ENCODE measurements at places on chromosomes 1 and 21.
A peak's percentile ranks its signal among the peaks of the same experiment; 100 is the strongest.

DNA sequence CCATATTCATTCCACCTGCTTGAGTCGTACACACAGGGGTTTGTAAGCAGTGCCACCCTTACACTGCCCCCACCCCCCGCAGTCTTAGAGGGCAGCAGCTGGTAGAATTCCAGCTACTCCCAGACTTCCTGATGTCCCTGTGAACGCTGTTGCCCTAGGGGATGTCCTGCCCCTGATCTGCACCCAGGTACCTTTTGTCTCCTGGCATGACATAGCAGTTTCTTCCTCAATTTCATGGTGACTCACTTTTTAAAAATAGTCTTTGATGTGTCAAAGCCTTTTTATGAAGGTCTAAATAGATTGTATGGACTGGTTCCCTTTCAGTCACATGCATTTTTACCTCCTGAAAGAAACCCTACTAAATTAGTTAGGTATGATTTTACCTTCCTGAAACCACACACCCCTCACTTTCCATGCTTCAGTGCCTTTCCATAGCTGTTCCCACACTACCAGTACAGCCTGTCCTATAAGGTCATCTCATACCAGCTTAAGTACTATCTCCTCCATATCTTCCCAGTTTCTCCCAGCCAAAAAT lies 76.4 kb downstream of the ST3GAL3 start:
- no peak for DNase-seq

- DNase-seq = no peak
These were observed 665 bp downstream of the DAB1 start for GRCh38 chr1:57423135-57423655.

DNA sequence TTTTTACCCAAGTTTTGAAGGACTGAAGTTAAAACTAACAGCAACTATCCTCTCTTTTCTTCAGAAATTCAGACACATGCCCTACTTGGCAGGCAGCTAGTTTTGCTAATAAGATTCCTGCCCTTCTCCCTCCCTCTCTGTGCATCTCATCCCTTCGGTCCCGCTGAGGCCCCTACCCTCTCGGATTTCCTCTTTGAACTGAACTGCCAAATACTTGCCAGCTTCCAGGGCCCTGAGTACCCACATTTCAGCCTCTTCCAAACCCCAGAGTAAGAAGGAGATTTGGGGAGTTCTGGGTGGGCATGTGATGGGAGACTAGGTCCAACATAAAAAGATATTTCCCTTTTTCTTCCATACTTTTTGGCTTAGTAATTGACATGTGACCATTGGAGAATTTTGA lies 116.5 kb upstream of the JUN start:
- DNase-seq = no peak

- DNase-seq = no peak
These were observed 9.0 kb upstream of the RPTN start for GRCh38 chr1:152167835-152168534.

- no peak for DNase-seq
These were observed 52.6 kb downstream of the RPS6KC1 start for GRCh38 chr1:213103377-213104306.

DNA sequence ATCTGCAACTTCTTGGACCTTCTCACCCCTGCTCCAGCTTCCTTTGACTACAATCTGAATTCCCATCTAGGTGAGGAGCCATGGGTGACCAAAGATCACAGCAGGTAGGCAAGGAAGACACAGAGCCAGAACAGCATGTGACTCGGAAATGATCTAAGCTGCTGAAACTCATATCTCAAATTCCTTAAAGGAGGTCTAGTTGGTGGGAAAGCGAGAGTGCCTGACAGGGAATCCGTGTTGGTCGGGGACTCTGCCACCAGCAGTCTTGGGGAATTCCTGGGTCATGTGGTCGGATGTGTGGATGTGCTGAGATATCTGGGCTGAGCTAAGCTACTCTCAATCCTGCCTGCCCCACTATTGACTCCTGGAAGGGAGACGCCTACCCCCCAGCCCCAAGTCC lies 3.2 kb upstream of the NUAK2 start:
- no peak for DNase-seq

DNA sequence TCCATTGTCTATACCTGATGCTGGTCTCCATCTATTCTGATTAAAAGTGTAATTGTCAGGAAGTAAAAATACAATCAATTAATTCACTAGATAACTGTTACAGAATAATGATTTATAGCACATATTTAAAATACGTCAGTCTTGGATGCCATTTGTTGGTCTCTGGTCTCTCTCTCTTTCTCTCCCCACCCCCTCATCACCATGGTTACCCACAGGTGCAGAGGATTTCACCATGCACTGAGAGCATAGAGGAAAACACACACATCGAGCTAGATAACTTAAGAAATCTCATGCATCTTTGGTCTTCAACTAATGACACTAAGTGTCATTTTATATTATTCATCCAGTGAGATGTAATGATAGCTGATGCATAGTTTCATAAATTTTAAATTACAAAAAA lies 33.4 kb downstream of the LRRC53 start:
- DNase-seq = no peak

GRCh38 chr1:172446547-172446946 lies 2.7 kb upstream of the PIGC start:
- DNase-seq = no peak

GRCh38 chr21:45862543-45863207 lies 118.9 kb upstream of the COL6A1 start:
- no peak for DNase-seq

- DNase-seq = no peak
These were observed 174.0 kb upstream of the KAZN start for GRCh38 chr1:14424325-14425002.

DNA sequence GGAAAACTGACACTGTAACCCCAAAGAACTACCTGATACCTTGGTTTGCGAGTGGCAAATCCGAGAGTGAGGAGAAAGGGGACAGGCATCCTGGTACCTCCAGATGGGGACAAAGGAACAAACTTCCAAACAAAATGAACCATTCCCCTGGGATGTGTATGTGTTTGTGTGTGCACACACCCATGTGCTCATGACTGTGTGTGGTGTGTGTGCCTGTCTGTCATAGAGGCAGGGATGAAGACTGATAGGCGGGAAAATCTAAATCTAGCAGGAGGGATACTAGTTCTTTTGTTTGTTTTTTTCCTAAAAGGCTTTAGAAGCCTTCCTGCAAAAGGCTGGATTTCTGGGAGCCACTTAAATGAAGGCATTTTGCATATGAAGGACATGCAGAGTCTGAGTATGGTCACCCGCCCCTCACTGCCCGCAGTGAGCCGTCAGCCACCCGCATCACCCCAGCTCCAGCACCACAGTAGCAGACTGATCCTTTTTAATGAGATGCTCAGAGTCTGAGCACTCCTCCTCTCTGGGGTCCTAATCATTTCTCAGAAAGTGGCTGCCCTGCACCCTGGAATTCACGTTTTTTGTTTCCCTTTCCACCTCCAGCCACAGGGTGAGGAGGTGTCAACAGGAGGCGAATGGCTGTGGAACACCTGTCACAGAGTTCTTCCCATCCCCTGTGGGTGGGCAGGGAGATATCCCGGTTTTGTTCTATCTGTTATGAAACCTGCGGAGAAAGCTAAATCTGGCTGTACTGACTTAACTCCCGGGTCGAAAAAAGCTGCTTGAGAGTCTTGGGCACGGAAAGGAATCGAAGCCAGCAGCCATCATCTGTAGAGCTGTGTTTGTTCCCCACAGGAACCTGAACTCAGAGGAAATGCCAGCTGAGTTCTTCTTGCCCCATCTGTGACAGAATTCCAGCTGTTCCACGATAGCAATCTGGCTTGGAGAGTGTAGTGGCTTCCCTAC lies 34.9 kb downstream of the UTP25 start:
- no peak for DNase-seq

- no peak for DNase-seq
These were observed 726.9 kb upstream of the PTBP2 start for GRCh38 chr1:95994643-95995042.

DNA sequence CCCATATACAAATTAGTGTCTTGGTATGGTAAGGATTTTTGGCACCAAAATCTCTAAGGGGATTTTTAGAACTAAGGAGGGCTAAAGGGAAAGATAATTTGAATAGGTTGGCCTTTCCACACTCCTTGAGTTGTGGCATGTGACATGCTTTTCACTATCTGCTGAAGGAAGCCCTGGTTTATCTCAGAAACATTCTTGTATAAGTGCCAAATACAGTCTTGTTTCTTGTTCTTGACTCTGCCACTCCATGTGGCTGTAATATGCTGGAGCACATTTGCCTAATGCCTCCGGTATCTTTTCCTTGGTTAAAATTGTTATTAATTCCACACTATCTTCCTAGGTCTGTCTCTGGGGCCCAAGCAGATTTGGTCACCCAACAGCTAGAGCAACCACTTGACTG lies 457.0 kb downstream of the USP25 start:
- no peak for DNase-seq

- DNase-seq = no peak
These were observed 3.8 kb downstream of the RGS2 start for GRCh38 chr1:192812420-192813209.

- no peak for DNase-seq
These were observed 126.9 kb upstream of the TMPRSS2 start for GRCh38 chr21:41634858-41635257.

DNA sequence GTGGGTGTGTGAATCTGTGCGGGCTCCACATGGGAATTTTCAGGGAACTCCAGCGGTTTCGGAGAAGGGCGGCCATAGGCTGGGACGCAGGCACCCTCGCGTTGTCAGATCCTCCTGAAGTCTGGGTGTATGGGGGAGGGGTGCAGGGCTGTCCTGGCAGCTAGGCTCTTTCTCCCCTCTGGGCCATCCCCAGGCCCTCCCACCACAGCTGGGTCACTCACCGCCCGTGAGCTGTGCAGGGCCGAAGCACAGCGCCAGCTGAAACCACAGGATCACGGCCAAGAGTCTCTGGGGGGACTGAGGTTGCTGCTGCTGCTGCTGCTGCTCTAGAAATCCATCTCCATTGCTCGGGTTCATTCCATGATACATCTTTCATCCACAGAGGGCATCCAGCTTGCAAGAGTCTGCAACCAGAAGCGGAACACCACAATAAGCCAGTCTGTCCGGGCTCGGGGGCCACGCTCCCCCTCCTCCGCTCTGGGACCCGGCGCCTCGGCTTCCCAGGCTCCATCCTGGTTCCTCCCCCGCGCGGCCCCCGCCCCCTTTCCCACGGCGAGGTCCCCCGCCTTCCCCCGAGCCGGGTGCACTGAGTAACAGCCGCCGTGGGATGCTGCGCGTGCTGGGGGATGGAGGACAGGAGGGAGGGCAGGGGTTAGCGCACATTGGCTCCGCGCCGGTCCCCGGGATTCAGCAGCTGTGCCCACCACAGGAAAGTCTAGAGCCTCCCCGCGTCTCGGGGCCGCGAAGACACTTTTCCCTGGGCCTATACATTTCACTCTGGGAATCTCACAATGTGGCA lies 720 bp downstream of the SUSD4 start:
- DNase-seq = no peak

DNA sequence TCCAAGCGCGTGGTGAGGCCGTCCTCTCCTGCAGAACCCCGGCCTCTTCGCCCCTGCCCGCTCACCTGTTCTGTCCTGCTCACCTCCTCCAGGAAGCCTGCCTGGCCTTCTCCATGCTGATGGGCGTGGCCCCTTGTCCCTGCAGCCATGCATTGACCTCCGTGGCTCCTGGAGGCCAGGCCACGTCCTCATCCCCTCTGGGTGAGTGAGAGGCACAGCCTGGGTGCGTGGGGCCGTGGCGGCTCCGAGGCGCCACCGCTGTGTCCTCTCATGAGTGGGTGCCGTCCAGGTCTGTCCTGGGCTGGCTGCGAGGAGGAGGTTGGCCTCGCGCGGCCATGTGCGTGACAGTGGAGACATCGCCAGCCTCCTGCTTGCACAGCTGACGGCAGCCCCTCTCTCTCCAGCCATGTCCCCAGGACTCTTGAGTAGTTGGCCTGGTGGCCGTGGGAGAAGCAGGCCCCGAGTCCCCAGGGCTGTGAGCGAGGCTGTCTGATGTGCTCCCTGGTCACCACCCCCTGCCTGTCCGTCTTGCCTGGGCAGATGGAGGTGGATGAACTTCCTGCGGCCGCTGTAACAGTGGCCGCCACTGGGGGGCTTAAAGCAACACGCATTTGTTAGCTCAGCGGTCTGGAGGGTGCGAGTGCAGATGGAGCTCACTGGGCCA lies 58.1 kb downstream of the PRKCZ start:
- no peak for DNase-seq

DNA sequence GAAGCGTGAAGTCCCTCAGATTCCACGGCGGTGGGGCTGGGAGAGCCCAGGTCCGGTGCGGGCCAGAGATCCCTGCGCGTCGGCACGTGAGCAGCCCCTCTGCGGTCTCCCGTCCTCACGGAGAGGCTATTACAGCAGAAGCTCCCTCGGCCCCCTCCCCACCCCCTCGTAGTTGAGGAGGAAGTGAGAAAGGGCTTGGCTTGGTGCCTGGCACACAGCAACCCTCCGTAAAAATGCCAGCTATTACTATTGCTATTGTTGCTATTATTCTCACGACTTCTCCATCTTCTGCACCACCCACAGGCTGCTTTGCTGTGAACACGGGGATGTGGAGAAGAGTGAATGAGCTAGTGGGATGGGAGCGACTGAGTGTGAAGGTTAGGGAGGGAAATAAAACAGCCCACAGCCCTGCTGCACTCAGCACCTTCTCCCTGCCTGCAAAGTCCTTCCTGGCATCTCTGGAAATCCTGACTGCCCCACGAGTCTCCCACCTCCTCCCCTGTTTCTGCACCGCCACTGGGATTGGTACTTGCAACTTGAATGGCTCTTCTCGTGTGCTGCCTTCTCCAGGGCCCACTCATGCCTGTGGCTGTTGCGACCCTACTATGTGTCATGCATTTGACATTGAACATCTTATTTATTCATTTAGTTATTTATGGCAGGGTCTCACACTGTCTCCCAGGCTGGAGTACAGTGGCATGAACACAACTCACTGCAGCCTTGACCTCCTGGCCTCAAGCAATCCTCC lies 26.6 kb downstream of the ZBTB18 start:
- DNase-seq = no peak

DNA sequence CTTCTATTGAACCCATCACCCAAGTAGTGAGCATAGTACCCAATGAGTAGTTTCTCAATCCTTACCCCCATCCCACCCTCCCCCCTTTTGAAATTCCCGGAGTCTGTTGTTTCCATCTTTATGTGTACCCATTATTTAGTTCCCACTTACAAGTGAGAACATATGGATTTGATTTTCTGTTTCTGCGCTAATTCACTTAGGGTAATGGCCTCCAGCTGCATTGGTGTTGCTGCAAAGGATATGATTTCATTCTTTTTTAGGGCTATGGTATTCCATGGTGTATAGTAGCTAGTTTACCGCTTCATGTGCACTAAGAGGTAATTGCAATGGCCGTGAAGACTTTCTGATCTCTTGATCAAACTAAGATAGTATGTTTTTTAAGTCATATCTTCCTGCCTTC lies 107.5 kb upstream of the SERTAD4 start:
- peak; percentile 41 for DNase-seq

- no peak for DNase-seq
These were observed 168.2 kb downstream of the RASAL2 start for GRCh38 chr1:178262120-178262500.

GRCh38 chr1:153793973-153794615 lies 18.9 kb downstream of the SLC27A3 start:
- no peak for DNase-seq

- DNase-seq = no peak
These were observed 157.0 kb downstream of the ADSS2 start for GRCh38 chr1:244294599-244295224.
